ENCODE measurements at places on chromosomes 12 and 14.

- peak; percentile 47 for DNase-seq
These were observed 126.7 kb downstream of the EPS8 start for GRCh38 chr12:15662303-15662980.

DNA sequence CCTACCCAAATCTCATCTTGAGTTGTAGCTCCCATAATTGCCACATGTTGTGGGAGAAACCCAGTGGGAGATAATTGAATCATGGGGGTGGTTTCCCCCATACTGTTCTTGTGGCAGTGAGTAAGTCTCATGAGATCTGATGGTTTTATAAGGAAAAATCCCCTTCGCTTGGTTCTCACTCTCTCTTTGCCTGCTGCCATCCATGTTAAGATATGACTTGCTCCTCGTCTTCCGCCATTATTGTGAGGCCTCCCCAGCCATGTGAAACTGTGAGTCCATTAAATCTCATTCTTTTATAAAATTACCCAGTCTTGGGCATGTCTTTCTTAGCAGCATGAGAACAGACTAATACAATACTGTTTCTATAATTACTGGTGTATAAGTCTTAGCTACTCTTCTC, 6.5 kb upstream of the BCAT1 start:
- no peak for DNase-seq

DNA sequence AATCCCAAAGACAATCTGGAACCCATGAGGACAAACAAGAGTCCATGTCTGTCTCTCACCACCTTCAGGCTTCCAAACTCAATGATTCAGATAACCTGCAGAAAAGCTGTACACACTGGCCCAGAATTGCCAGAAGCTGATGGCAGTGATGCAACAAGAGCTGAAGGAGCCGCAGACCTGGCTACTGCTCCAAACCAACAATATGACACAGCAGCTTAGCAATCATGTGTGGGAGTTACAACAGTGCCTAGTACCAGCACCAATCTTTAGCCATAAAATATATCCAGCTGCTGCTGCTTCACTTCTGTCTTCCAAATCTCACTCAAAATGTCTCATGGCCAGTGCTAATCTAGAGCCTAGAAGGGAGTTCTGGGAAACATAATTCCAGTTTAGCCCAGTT, 22.0 kb downstream of the RPS6KA5 start:
- no peak for DNase-seq

- DNase-seq, result peak; percentile 57
These were observed 214.7 kb downstream of the PHLDA1 start for GRCh38 chr12:75816897-75817296.

DNA sequence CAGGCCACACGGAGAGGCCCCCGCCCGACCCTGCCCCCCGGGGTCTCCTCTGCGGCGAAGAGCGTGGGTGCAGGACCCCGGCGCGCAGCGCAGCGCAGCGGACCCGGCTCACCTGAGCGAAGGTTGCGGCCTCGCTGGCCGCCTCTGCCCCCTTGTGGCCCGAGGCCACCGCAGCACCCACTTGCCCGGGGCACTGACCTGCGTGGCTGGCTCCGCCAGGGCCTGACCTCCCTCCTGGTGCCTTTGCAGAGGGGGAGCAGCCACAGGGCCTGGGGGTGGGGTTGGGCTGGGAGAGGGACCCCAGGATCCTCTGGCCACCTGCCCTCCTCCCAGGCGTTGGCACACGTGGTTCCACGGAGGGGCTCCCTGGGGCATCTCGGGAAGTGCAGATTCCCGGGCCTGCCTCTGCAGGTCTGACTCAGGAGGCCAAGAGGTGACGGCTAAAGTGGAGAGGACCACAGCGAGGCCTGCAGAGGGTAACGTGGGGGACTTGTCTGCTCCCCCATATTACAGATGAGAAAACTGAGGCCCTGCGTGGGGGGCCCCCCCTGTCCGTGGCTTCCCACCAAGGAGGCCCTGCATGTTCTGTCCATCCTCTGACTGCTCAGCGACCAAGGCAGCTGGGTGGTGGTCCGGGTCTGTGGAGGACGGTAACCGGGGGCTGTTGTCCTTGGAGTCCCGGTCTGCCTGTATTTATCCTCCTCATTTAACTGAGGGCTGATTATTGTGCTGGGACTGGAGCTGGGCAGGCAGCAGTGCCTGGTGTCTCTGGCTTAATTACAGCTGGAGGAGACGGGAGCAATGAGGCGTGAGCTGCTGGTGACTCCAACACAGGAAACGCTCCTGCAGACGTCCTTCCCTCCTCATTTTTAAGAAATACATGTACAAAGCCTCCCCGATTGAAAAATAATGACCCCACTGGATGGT, 67.9 kb upstream of the BEGAIN start:
- DNase-seq, result no peak

DNA sequence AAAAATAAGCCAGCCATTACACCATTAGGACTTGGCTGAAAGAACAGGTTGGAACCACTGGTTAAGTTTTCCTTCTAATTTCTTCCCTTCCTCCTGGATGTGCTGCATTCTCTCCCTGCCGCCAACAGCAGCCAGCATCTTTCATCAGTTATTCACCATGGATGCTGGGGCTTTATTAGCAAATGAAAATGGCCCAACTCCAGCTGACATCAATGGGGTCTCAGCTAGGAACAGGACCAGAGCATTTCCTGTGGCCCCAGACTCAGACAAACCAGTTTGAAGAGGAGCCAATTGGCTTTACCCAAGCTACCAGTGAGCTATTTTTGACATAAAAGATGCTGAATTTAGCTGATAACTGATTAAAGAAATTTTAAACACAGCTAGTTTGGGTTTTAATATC, 26.0 kb upstream of the TBX5 start:
- DNase-seq, result no peak

DNA sequence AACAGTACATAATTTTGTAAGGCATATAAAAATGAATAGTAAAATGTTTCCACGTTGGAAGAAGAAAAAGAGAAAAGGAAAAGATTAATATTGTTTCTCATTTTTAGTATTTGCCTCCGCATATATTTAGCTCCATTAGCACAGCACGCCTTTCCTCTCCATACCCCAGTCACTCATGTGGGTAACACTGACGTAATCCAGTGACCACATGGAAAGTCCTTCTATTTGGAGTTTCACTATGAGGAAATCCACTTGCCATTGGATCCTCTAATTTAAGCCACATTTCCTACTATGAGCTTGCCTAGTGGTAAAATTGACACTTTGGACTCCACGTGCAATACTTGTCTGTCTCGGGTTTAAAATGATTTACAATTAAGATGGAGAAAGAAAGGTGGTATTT, 5.7 kb upstream of the SLCO1A2 start:
- DNase-seq, result no peak

DNA sequence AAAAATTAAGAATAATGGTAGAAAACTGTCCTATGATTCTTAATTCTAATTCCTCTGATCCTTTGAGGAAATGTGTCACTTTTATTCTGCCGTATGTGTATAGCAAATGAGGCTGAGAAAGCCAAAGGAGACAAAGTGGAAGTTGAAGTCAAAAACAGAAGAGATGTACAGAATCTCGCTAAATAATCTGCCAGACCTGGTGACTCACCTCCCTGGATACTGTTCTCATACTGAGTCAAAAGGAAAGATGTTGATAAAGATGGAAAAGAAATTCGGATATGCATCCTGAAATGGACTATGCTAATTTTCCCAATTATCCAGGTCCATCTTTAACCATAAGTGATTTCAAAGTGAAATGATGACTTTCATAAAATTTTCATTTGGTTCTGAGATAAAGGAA, 92.5 kb downstream of the DUSP6 start:
- DNase-seq, result no peak

DNA sequence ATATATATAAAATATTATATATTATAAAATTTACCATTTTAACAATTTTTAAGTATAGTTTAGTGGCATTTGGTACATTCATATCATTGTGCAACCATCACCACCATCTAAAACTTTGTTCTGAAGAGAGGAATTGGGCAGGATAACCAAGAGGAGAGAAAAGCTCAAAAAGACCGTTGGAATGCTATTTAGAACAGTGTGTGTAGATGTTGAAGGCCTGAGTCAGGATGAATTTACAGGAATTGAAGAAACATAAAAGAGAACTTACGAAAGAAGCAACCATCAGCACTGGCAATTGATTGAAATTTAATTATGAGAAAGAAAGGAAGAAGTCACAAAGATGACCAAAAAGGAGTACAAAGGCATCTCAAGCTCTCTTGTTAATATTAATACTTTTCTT, 196.9 kb upstream of the PWP1 start:
- DNase-seq, result no peak

All from HFF-Myc (cell line).